ENCODE measurements at places on chromosomes 16 and 17.
A peak's percentile ranks its signal among the peaks of the same experiment; 100 is the strongest.

DNA sequence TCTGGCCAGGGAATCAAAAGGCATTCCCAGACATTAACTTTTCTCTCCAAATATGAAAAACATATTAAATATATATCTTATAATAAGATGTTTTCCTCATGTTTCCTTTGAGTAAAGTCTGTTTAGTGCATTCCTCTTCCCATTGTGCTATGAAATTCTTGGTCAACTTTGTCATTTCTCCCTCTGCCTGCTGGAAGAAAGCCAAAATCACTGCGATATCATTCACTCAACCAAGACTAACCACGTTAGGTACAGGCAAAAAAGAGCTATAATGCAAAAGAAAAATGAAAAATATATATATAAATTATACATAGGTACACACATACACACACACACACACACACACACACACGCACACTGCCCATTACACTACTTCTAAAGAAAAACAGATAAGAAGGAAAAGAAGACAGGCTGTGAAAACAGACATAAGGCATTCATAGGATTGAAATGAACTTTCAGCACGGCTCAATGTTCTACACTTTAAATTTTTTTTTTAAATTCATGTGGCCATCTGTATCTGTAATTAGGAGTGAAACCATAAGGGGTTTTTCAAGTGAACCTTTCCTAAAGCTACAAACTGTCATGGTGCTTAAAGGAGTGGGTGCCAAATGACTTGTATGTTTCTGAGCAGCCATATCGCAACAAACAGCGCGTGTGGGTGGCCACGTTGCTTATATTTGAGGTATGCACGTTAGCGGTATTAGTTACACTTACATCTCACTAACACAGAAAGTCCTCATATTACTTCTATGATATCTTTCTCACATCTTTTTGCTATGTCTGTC lies 71.6 kb upstream of the PSMD7 start:
- DNase-seq: no peak

DNA sequence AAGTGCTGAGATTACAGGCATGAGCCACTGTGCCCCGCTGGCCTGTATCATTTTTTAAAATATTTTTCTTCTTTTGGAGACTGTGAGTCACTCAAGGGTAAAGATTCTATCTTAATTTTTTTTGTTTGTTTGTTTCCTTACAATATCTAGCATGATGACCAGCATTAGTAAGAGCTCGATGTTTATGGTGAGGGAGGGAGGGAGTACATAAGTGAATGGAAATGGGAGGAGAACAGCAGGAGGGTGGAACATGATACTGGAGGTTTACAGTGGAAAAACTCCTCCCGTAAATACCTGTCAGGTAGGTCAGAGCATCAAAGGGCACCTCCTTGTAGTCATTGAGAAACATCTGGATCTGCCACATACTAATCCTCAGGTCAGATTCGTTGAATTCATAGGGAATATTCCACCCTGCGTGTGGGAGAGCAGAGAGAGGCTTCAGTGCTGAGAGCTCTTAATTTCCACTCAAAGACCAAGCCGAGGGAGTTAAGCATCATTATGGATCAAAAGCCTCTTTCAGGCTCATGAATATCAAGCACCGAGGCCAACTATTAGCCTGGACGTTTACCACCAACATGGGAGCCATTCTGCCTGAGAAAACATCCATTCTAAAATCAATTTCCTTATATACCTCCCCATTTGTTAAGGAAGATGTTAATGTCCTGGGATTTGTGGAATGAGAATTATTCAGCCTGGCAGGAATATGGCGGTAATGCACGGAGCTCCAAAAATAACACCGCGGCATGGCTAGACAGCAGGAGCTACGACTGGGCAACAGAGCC lies 51.8 kb downstream of the LYRM1 start:
- no peak for DNase-seq

DNA sequence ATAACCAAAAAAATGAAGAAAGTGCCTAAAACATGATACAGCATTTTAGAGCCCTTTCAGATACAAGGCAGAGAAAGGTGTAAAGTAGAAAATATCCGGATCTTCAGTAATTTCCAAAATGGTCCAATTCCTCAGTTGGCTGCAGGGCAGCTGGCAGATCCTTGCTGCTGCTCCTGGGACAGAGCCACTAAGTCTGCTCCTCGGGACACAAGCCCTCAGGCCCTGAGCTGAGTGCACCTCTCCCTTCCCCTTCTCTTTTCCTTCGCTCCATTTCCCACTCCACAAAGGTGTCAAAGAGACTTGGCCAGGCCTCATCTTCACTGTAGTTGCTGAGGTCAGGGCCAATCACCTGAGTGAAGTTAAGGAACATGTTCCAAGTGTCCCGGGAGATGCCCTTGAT lies 40.5 kb downstream of the DCUN1D3 start:
- DNase-seq: no peak

GRCh38 chr17:38693700-38694329 lies 11.3 kb upstream of the MLLT6 start:
- DNase-seq: peak; percentile 91

GRCh38 chr16:65975049-65975708 lies 391.3 kb upstream of the CDH5 start:
- no peak for DNase-seq

GRCh38 chr17:42039794-42040763 lies 10.3 kb downstream of the C17orf113 start:
- DNase-seq: no peak

DNA sequence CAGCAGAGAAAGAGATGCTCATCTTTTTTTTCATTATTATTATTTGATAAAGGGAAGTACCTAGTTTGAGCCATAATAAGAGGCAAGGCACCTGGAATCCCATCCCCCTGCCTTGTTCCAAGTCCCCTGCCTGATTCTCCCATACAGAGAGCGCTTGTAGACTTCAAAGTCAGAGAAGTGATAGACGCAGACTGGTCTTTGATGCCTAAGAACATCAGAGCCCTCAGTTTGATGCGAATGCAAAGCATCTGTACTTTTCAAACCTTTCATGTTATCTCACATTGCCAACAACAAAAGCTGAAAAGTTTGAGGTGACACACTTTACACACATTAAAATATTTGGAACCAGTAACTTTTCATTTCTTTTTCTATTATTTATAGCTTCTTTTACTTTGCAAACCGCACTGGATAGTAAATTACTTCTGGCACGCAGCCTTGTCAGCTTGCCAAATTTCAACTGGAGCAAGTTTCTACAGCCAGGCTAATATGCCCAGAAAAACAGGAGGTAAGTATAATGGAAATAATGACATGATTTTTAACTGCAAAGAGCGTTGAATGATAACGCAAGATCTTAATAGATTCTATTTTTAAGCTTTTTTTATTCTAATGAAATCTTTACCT lies 5.9 kb upstream of the UTP6 start:
- DNase-seq: peak; percentile 61

- no peak for DNase-seq
Observed at GRCh38 chr17:7354262-7354843, 603 bp upstream of the TMEM95 start.

Measured in left cardiac atrium (tissue), 4 donors.